ENCODE measurements at places on chromosomes 3 and 15.

GRCh38 chr3:16222547-16222946 is 42.2 kb downstream of the DPH3 start:
- DNase-seq, result no peak

DNA sequence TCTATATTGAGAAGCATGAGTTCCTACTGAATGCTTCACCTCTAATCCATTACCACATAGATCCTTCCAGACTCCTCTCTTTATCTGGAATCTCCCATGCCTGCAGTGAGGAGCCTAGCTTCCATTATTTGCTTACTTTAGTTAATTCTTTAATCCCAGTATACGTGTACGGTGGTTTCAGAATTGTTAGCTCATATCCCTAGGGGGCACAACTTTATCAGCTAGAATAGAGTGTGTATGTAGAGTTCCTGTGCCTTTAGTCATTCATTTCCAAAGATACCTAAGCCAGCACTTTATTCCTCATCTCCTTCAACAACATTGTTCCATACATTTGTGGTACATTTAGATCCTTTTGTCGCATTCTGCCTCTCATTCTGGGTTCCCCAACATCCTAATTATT is 226.0 kb downstream of the TJP1 start:
- no peak for DNase-seq

DNA sequence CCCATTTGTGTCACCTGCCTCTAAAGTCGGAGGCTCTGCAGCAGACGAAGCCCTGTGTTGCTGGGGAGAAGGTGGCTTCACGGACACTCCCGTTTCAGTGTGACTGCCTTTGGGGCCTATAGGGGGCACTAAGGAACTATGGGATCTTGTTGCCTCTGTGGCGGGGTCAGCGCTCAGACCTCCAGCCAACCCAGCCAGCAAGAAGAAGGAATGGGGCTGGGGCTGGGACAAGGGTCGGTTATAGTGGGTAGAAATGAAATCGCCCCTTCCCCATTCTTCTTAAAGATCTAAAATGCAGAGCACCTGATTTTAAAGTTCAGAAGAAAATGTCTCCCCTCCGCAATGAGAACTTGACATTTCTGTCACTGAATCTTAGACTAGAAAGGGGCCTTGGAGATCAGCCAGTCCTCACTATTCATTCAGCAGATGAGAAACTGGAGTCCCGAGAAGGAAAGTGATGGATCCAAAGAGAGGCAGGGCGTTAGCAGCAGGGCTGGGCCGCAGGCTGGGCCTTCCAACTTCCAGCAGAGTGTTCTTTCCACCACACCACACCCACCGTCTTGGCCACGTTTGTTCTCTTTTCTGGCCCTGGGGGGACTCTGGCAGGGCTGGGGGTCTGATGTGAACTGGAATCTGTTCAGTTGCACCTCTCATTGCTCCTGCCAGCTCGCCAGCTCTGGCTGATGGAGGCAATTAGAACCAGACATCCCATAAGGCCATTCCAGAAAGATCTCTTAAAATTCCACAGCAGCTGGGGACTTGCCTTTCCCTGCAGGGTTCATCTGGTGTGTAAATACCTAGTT is 195.4 kb downstream of the OPA1 start:
- DNase-seq, result no peak

GRCh38 chr3:57184526-57184925 is 15.3 kb downstream of the HESX1 start:
- DNase-seq, result no peak

Data from AG09319 (cell line).